ENCODE measurements at places on chromosomes 7 and 10. TPM values are rescaled to one million over a fixed set of nuclear protein-coding genes. Genes with fewer than 3 reads are reported as not detected.

- DNase-seq: peak; percentile 25
Measured at GRCh38 chr10:22737587-22737986, 23.2 kb upstream of the PIP4K2A start.

DNA sequence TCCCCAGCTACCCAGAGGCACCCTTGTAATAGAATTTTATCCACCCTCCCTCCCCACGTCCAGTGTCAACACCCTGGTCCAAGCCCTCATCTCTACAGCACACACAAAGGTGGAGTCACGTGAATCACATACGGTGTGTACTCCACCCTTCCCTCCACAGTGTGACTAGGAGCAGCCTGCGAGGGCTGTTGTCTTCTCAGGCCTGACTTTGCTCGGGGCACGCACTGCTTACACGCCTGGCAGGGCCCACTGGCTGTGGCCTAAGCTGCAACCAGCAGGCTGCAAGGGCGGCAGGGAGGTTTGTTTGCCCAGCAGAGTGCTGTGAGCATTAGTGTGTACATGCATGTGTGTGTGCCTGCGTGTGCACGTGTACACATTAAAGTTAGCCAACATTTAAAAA, 93.7 kb downstream of the COBL start:
- DNase-seq: no peak

The NME8 gene
- total RNA-seq: not detected

The XRCC2 gene
- 28.5 TPM for total RNA-seq

- no peak for DNase-seq
Measured at GRCh38 chr10:73734796-73735305, 9.3 kb upstream of the SEC24C start.

DNA sequence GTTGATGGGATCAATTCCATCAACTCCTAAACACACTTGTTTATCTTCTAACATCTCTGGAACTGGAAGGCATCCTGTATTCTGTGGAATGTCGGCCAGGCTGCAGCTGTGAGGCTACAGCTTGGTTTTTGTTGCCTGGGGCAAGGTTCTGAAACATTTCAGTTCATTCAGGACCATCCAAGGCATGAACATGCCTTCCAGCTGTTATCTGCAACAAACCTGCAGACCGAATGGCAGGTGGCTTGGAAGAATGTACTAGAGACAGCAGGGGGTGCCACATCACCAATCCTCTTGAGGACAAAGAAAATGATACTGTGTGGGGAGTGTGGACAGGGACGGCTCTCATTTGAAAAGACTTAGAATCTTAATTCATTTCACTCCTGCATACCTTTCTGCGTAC, 12.4 kb downstream of the PAPOLB start:
- peak; percentile 19 for DNase-seq

The C10orf53 gene
- not detected for total RNA-seq

The SOSTDC1 gene
- total RNA-seq: not detected

- DNase-seq: peak; percentile 81
Measured at GRCh38 chr7:135512135-135512887, 2.4 kb upstream of the CNOT4 start.

The TFEC gene
- 4.5 TPM for total RNA-seq

- no peak for DNase-seq
Measured at GRCh38 chr7:91894781-91895480, 14.4 kb upstream of the MTERF1 start.

The NXPH1 gene
- not detected for total RNA-seq

- DNase-seq: no peak
Measured at GRCh38 chr7:127587663-127588018, 570 bp upstream of the ARF5 start.

The AKR1C1 gene
- 9.8 TPM for total RNA-seq

The SLC39A12 gene
- not detected for total RNA-seq

DNA sequence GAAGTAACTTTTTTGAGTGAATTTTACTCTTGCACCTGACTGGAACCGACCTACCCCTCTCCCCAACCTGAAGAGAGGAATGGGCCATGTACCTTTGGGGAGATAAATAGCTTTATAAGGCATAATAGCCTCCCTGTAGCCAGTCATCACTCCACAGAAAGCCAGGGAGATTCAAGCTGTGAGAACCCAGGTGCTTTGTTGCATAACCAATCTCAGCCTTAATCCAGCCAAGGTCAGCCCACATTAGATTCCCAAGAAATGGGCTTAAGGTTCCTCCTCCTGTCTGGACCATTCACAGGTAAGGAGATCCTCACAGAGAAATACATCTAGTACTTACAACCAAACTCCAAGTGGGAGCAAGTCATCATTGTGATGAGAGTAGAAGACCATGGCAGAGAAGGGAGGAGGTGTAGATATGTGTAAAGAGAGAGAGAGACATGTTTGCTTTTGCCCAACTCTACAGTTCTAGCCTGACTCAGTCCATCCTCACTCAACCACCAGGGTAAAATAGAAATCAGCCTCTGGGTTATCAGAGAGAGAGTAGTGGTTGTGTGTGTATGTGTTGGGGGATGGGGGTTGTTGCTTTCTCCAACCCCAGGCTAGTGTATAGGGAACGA, 23.6 kb downstream of the SKIDA1 start:
- no peak for DNase-seq

DNA sequence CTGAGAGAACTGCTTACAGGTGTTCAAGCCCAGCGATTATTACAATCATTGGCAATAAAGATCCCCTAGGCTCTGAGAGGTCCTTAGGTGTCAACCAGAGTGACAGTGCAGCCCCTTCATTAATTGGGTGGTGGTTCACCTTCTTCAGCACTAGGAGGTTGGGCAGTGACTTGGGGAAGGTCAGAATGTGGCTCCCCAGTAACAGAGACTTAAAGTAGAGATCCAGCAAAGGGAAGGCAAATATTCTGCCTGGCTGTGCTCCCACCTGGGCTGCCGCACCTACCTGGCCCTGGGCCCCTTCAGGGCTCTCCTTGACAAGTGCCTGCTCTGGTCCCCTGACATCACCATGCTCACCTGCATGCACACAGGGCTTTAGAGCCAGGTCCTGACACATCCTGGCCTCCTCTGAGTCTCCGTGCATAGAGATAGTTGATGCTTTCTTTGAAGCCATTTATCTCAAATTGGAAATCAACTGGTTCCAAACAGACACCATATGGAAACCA, 1.9 kb downstream of the CLRN3 start:
- DNase-seq: no peak

DNA sequence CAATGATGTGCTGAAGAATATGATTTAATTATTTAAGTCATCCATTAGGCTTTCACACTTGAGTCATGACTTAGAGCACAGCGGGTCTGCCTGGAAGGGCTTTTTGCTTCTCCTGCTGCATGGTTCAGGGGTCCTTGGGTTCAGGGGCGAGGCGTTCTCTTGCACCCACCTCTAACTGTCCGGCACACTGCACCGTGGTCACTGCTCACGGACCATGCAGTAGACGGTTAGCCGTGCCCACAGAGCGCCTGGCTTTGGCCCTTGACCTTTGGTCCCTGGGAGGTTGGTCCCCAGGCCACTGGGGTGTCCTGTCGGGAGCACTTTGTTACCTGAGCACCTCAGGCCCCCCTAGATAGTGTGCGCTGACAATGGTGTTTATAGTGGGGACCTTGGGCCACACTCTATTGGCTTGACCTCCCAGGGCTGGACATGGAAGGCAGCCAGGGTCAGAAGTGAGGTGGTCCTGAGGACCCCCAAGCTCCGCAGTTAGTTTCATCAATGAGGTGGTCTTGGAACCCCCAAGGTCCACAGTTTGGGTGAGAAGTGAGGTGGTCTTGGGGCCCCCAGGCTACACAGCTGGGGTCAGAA, 110.6 kb downstream of the ACTR3B start:
- no peak for DNase-seq

DNA sequence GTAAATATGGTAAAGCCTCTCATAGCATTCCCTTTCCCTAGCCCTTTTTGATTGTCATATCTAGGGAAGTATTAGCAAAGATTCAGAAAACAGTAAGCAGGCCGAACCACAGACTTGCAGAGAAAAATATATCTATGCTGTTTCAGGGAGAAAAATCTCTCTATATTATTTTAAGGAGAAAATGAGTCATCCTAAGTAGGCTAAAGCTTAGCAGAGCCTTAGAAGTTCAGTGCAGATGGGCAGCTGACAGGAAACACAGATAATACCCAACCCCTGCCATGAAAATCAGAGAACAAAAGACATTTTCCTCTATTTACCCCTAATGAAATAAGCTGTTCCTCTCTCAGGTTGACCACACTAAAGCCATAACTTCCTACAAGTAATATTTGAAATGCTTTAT, 16.5 kb downstream of the C1QL3 start:
- DNase-seq: peak; percentile 70

GRCh38 chr10:50805981-50806622, 66.4 kb downstream of the ASAH2B start:
- DNase-seq: no peak

- DNase-seq: no peak
Measured at GRCh38 chr7:76357475-76358010, 1.2 kb downstream of the YWHAG start.

The MEOX2 gene
- total RNA-seq: not detected

- DNase-seq: no peak
Measured at GRCh38 chr10:131575877-131576276, 264.4 kb upstream of the TCERG1L start.

The MRLN gene
- total RNA-seq: not detected

The GDF2 gene
- total RNA-seq: not detected

GRCh38 chr7:20307119-20307518, 23.6 kb upstream of the ITGB8 start:
- no peak for DNase-seq

The PDAP1 gene
- 157 TPM for total RNA-seq

GRCh38 chr10:114541081-114541796, 116.8 kb downstream of the ABLIM1 start:
- DNase-seq: no peak

The CDHR3 gene
- 13.9 TPM for total RNA-seq

GRCh38 chr7:158876984-158877383, 20.6 kb downstream of the DYNC2I1 start:
- DNase-seq: no peak

- DNase-seq: no peak
Measured at GRCh38 chr7:24800667-24801066, 43.4 kb upstream of the GSDME start.

DNA sequence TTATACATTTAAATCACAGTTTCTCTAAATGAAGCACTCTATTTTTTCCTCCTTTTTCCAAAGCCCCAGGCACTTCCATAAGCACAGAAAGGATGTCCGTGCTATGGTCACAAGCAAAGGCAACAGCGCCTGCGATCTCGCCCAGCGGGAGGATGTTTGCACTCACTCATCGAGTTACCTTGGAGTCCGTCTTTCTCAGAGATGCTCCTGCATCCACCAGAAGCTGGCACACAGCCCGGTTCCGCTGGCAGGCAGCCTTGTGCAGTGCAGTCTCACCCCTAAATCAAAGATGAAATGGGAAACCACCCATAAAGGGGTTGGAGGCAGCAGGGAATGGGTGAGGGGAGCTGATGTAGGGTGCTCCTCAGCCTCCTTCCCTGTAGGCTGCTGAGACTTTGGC, 51.9 kb upstream of the PTN start:
- no peak for DNase-seq
